ENCODE measurements at places on chromosomes 7 and 10. TPM values are rescaled to one million over a fixed set of nuclear protein-coding genes. Genes with fewer than 3 reads are reported as not detected.

DNA sequence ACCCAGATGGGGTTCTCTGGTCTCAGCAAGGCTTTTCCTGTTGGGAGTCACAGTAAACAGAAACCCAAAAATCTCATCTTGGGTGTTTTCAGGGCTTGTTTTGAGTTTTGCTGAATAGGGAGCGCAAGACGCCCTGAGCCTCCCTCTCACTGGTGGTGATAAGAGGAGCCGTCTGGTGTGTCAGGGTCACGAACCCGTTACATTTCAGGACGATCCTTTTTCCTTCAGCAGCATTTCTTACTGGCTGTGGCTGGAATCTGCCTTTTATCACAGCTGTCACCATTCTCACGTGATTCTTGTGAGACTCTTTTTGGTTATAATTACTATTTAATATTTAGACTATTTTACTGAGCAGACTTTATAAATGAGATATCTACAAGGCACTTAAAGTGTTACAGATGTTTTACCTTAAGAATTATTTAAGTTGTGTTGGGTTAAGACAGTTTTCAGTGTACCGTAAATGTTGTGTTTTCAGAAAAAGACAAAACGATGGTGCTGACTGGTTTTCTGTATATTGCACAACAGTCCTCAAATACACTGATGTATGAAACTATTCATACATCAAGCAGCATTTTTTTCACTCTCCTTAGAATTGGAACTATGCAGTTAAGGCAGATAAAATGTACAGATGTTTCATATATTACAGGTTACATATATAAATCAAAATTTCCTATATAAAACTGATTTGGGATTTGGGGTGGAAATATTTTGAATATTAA lies 2.2 kb upstream of the GET4 start:
- no peak for DNase-seq

- DNase-seq, result no peak
Observed at GRCh38 chr7:135386181-135386580, 123.7 kb downstream of the CNOT4 start.

DNA sequence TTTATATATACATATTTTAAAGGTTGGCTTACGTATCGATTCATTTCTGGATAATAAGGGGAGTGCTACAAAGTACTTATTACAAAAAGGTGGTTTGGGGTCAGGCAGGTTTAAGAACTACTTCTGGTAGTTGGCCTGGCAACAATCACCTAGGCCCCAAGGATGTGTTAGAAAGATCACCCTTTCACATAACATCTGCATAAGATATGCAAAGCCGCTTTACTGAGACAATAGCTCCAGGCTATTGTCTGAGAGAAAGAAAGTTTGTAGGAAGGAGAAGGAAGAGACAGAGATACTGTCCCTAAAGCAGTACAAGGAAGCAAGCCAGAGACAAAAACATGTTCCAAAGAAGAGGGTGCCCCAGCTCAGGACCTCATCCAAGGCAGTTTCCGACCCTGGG lies 6.2 kb downstream of the PAXIP1 start:
- DNase-seq, result no peak

Gene C10orf67
- total RNA-seq, result not detected

GRCh38 chr7:66163186-66163610 lies 41.9 kb upstream of the TPST1 start:
- DNase-seq, result peak; percentile 62

DNA sequence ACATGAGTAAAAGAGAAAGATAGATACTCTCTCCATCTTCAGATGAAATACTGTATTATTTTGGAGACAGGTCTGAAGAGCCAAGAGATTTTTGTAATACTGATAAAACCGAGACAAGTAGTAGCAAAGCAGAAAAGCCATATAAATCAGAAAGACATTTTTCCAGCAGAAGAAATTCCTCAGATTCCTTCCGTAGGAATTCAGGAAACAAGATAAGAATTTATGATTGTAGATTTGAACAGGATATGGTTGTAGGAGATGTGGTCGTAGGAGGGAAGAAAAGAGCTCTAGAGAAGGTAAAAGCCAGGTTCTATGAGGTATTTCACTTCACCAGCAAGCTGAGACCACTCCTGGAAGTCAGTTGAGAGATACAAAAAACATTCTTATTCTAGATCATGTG lies 17.6 kb upstream of the AASS start:
- DNase-seq, result no peak

Gene FGL2
- total RNA-seq, result 6.1 TPM

DNA sequence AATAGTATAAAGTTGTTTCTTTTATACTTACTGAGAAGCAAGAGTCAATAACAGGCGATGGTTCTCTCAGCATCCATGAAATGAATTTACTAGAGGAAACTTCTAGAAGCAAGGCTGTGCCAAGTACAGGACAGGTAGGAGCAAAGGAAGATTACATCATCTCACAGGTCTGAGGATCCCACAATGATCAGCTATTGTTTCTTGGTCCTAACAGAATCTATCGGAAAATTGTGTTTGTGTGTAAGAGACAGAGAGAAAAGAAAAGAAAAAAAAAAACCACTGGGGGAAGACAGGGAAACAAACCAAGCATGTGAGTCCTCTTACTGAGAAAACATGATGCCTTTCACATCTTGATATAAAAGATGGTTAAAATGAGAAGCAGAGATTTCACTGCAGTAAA lies 535.0 kb upstream of the NRP1 start:
- no peak for DNase-seq

DNA sequence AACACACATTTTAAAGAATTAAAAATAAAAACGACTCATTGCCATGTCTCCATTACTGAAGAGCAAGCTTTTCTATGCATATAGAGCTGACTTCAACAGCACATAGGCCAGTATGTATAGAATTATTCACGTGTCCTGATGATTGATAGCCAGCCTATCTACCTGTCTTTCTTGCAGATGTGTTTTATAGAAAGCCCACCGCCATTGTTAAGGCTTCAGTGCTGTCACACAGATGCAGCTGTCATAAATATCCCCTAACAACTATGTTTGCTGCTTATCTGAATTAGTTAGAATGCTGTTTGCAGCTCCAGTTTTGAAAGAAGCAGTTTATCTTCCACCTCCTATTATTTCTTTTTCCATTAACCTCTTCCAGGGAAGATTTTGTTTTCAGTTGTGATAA lies 235.9 kb downstream of the SLC25A13 start:
- DNase-seq, result no peak

DNA sequence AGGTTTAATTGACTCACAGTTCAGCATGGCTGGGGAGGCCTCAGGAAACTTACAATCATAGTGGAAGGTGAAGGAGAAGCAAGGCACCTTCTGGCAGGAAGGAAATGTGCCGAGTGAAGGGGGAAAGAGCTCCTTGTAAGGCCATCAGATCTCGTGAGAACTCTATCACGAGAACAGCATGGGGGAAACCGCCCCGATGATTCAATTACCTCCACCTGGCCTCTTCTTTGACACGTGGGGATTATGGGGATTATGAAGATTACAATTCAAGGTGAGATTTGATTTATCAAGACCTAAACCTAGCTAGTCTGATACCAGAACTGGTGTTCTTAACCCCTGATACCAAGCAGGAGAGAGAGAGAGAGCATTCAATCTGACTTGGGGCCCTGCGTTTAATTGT lies 258.7 kb downstream of the PTEN start:
- DNase-seq, result no peak

Gene OPN4
- total RNA-seq, result not detected

Gene LRRC61
- total RNA-seq, result 14.0 TPM

- DNase-seq, result no peak
Observed at GRCh38 chr10:117421985-117422384, 46.7 kb upstream of the PDZD8 start.

GRCh38 chr10:110918269-110918642 lies 724 bp downstream of the BBIP1 start:
- DNase-seq, result no peak

Gene PON3
- total RNA-seq, result 256 TPM

Gene SPOCK2
- 1.6 TPM for total RNA-seq

DNA sequence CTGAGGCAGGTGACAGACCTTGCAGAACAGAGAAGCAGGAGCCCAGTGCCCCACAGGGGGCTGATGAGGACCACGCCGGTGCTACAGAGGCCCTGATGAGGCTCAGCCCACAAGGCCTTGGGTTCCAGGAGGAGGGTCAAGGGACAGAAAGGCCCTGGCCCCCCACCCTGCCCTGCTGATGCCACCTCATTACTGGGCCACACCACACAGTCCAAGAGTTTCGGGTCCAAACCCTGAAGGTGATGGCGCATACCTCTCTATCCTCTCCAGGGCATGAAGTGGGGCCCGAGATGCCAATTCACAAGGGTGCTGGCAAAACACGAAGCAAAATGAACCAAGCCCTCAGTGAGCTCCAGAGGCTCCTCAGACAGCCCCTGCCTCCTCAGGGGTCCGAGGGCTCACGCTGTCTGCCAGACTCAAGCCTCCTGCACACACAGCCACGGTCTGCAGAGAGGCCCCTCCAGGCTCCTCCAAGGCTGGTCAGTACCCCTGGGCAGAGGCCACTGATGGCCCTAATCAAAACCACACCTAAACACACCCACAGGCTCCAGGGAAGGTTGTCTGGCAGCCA lies 32.3 kb downstream of the RASGEF1A start:
- DNase-seq, result peak; percentile 33

- peak; percentile 58 for DNase-seq
Observed at GRCh38 chr10:46787321-46787615, 124.0 kb upstream of the PTPN20 start.

DNA sequence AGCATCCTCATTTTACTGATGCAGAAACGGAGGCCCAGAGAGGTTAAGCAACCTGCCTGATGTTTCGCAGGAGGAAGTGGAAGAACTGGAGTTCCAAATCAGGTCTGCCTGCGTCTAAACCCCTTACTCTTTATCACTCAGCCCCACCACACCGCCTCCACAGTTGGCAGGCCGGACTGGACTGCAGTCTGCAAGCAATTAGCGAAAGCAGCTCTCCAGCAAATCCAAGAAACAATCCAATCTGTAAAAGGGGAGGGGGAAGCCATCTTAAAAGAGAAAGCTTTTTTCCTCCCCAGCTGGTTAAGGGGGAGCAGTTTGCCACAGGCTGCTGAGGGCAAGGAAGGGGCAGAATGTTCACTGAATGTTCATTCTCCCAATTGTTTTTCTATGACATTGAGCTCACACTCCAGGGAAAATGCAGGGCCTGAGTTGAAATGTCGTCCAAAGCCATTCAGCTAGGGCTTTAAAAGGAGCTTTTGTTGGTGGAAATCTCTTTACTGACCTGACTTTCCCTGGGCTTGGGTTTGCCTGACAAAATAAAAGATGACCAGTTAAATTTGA lies 350.1 kb downstream of the RNLS start:
- no peak for DNase-seq

Data from left lobe of liver (tissue), 2 donors.